ENCODE measurements at places on chromosomes 16 and 17. TPM values are rescaled to one million over a fixed set of nuclear protein-coding genes. Genes with fewer than 3 reads are reported as not detected.

The SLFN13 gene
- 6.9 TPM for total RNA-seq

The SCN4A gene
- total RNA-seq: 0.07 TPM

The PRAC1 gene
- not detected for total RNA-seq

The SNN gene
- total RNA-seq: 30.1 TPM

The RUNDC3A gene
- total RNA-seq: 0.07 TPM

The EVI2B gene
- total RNA-seq: 0.14 TPM

The FNDC8 gene
- total RNA-seq: not detected

The METTL26 gene
- total RNA-seq: 101 TPM

- DNase-seq: no peak
These were observed 1.1 kb downstream of the ROGDI start for GRCh38 chr16:4801051-4801961.

- DNase-seq: no peak
These were observed 387.1 kb upstream of the TNRC6C start for GRCh38 chr17:77571155-77571981.

GRCh38 chr17:83103200-83103942 lies 24.0 kb downstream of the METRNL start:
- no peak for DNase-seq

GRCh38 chr16:82481455-82481854 lies 145.3 kb upstream of the CDH13 start:
- DNase-seq: no peak

DNA sequence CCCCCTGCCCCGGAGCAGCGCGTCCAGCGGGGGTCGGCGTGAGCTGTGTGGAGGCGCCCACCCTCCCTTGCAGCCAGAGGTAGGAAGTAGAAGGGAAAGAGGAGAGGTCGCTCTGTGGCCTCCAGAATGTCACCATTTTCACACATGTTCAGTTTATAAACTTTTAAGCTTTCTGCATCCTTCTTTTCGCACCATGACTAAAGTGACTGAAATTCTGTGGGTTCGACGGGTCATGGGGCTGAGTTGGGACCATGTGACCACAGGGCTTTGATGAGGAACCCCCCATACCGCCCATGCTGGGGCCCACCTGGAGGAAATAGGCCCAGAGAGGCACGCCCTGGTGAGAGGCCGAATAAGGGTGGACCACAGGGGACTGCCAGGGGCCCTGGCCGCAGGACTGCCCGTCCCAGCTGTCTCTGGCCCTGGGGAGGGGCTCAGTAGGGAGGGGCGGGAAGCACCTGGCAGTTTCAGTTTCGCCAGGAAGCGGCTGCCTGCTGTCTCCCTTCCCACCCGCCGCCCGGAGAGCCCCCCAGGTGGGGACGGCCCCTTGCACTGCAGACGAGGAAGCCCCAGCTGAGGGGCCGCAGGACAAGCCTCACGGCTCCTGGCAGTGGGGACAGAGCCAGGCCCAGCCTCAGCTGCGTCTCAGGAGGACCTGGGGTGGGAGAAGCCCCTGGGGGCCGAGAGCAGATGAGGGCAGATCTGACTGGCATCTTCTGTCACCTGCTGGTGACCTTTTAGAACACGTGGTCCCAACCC lies 9.0 kb downstream of the CBFA2T3 start:
- no peak for DNase-seq

GRCh38 chr17:36066365-36066985 lies 2.4 kb downstream of the CCL18 start:
- DNase-seq: no peak

DNA sequence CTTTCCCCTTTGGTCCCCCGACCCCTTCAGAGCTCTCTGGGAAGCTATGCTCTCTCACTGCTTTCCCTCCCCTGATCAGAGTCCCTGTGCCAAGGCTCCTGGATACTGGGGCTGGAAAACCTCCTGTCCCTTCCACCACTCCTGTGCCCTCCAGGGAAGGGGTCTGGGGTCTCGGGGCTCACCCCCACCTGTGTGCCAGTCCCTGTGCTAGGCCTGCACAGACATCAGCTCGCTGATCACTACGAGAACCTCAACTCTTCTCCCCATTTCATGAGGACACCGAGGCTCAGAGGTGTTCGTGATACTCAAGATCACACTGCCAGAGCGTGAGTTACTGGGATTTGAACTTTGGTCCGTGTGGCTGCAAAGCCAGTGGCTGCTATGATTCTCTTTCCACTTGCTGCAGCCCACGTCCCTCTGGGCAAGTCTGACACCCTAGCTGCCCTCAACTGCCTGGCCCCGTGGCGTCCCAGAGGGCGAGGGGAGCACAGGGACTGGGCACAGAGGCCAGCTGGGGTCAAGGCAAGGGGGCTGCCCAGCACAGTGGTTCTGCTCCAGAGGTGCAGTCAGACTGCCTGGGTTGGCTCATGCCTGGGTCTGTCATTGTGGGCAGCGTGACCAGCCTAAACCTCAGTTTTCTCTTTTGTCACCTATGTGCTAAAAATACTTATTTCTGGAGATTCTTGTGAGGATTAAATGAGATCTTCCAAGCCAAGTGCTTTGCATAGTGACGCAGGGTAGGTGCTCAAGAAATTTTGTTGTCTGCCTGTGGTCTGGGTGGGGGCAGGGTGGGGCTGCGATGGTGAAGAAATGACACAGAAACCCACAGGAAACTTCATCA lies 43.8 kb upstream of the TOB1 start:
- no peak for DNase-seq

- DNase-seq: no peak
These were observed 18.0 kb downstream of the CCR7 start for GRCh38 chr17:40547079-40547784.

DNA sequence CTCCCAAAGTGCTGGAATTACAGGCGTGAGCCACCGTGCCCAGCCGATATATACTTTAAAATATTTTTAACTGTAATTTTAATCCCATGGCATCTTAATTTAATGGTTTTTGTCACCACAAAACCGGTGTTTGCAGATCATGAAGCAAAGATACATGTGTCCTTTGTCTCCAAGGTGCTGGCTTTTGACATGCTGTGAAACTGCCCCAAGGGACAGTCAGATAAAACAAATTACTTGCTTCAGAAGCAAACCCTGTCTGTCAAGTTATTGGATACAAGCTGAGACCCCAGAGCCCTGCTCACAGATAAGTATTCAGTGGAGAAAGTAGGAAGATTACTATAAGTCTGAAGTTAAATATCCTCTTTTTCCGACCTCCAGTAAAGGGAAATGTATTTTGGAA lies 39.8 kb downstream of the ARL4D start:
- no peak for DNase-seq

- DNase-seq: no peak
These were observed 45.3 kb downstream of the CPNE2 start for GRCh38 chr16:57137566-57138273.

Data from pulmonary artery endothelial cell (primary cell).